ENCODE measurements at places on chromosomes 7 and 10.

GRCh38 chr7:6395898-6396595 is 51.7 kb downstream of the DAGLB start:
- no peak overlapping the region for H3K4me3 ChIP-seq
- no peak overlapping the region for H3K27ac ChIP-seq

DNA sequence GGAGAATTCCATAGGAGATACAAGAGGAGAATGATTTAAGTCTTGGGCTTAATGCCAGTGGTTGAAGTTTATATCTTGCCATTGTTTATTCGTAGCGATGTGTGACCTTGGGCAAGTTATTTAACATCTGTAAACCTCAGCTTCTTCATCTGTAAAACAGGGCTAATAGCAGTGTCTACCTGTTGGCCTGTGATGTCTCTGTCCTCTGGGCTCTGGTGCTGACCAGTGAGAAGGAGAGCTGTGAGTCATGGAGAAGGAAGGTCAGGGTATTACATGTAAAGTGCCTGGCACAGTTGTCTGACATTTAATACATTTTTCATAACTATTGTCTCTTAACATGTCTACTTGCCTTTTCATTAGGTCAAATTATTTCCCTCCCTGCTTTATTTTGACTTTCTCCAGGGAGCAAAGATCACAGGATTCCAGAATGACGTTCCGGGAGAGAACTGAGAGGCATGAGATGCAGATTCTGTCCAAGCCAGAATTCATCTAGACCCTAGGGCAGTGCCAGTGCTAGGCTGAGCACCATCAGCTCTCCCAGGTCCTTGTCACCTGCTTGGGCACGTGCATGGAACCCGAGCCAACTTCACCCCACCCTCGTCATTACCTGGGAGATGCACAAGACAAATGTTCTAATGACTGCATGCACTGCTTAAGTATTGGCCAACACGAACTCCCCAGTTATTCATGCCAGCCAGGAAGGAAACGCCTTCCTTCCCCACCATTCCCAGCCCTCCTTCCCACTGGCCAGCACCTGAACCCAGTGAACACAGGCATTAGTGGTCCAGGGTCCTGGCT is 187.9 kb downstream of the DPY19L1 start:
- H3K4me1 ChIP-seq: peaks cover 17% of the 10 kb centered on the region
- H3K36me3 ChIP-seq: no peaks in the 10 kb centered on the region
- DNase-seq: no peak
- no peak overlapping the region for H3K27ac ChIP-seq
- H3K27me3 ChIP-seq: no peaks in the 10 kb centered on the region
- no peak overlapping the region for H3K4me3 ChIP-seq

DNA sequence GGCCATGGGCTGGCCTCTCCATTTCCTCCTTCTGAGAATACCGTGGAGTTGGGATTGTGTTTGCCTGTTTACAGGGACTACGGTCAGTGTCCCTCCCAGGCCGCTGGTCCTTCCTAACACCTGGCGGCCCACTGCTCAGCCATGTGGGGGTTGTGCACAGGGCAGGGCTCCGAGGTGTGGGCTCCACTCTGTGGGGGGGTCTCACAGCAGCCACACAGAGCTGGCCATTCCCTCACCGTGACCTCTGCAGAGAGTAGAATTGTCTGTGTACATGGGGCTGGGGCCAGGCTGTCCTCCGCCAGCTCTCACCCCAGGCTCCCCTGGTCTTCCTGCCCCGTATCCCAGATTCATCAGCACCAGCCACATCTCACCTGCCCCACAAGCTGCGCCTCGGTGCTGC is 60.1 kb downstream of the PTPRN2 start:
- no peaks in the 10 kb centered on the region for H3K36me3 ChIP-seq
- no peak overlapping the region for H3K27ac ChIP-seq
- no peak overlapping the region for H3K4me3 ChIP-seq
- no peak for DNase-seq
- no peaks in the 10 kb centered on the region for H3K4me1 ChIP-seq

DNA sequence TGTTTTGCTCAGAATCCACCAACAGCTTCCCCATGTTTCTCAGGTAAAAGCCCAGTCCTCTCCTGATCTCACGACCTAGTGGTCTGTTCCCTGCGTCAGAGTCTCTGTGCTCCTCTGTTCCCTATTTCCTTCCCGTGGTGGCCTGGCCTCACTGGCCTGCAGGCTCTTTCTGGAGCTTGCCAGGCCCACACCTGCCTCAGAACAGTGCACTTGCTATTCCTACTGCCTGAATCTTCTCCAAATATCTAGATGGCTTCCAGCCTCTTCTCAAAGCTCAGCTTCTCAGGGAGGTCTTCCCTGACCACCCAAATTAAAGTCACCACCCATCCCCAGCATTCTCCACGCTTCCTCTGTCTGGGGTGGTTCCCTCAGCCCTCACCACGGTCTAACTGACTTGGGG is 165.3 kb downstream of the USP6NL start:
- no peaks in the 10 kb centered on the region for H3K27me3 ChIP-seq
- H3K4me1 ChIP-seq: peaks cover 3% of the 10 kb centered on the region
- H3K27ac ChIP-seq: no peak overlapping the region
- H3K4me3 ChIP-seq: no peak overlapping the region
- no peaks in the 10 kb centered on the region for H3K36me3 ChIP-seq
- DNase-seq: no peak

- peaks cover 11% of the 10 kb centered on the region for H3K4me1 ChIP-seq
- H3K27ac ChIP-seq: no peak overlapping the region
- H3K36me3 ChIP-seq: no peaks in the 10 kb centered on the region
- H3K27me3 ChIP-seq: no peaks in the 10 kb centered on the region
- DNase-seq: no peak
- H3K4me3 ChIP-seq: no peak overlapping the region
Observed at GRCh38 chr7:91165006-91165845, 99.0 kb upstream of the FZD1 start.

GRCh38 chr7:79506481-79506880 is 53.0 kb upstream of the MAGI2 start:
- H3K27me3 ChIP-seq: no peaks in the 10 kb centered on the region
- H3K27ac ChIP-seq: no peak overlapping the region

GRCh38 chr7:158617737-158618128 is 30.1 kb upstream of the PTPRN2 start:
- no peaks in the 10 kb centered on the region for H3K4me1 ChIP-seq
- H3K27me3 ChIP-seq: no peaks in the 10 kb centered on the region

DNA sequence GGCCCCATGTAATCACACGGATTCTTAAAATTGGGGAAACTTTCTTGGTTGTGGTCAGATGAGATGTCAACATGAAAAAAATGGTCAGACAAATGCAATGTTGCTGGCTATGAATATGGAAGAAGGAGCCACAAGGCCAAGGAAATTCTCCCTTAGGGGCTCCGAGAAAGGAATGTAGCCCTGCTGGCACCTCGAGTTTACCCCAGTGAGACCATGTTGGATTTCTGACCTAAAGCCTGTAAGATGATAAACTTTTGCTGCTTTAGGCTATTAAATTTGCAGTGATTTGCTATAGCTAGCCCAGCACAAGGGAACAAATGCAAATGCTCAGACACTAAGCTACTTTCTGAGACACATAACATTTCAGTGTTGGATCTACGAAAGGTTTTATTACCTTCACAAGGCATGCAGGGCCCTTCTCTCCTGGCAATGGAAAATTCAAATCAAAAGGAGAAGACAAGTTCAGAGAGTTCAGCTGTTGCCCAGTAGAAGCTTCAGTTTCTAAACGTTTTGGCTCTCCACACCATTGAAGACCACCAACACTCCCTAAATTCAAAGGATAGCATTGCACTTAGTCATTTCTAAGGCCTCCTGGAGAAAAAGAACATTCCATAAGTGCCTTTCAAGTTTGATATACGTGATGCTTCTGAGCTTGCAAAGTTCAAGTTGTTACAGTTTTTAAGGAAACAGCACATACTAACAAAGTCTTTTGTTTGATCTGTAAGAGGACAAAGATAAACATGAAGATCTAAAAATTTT is 23.4 kb downstream of the MCMBP start:
- H3K4me3 ChIP-seq: no peak overlapping the region
- H3K4me1 ChIP-seq: no peaks in the 10 kb centered on the region
- H3K27me3 ChIP-seq: no peaks in the 10 kb centered on the region

DNA sequence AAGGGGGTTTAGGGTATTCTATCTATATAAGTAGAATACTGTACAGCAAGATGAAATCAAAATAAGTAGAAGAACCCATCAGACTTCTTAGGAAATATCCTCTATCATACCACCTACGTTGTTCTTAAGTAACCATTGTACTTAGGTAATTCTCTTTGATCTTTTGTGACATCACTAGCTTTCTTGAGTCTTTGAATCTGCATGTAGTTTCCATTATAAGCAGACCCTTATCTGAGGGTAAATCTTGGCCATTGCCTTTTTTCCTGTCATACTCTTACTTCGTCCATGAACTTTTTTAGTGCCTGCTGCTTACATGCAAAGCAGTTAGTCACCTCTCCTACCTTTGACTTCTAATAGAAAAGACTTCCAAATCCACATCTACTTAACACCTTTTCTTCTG is 49.0 kb downstream of the WAC start:
- no peaks in the 10 kb centered on the region for H3K4me1 ChIP-seq
- no peaks in the 10 kb centered on the region for H3K27me3 ChIP-seq
- H3K4me3 ChIP-seq: no peak overlapping the region
- no peak for DNase-seq
- peaks cover 38% of the 10 kb centered on the region for H3K36me3 ChIP-seq
- no peak overlapping the region for H3K27ac ChIP-seq

DNA sequence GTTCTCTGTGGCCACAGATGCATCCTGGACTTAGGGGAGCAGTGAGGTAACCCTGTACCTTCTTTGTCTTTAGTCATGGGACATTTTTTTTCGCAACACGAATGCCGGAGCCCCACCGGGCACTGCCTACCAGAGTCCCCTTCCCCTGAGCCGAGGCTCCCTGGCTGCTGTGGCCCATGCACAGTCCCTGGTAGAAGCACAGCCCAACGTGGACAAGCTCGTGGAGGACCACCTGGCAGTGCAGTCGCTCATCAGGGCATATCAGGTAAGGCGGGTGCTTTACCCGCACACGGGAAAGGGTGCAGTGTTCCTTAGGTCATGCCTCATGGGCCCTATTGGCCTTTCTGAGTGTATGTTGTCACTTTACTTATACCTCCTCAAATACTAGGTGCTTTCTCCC is 38.8 kb downstream of the OGDH start:
- no peak overlapping the region for H3K27ac ChIP-seq
- no peak overlapping the region for H3K4me3 ChIP-seq
- no peaks in the 10 kb centered on the region for H3K4me1 ChIP-seq
- H3K36me3 ChIP-seq: no peaks in the 10 kb centered on the region
- H3K27me3 ChIP-seq: no peaks in the 10 kb centered on the region

- no peak for DNase-seq
- H3K4me1 ChIP-seq: peaks cover 12% of the 10 kb centered on the region
- H3K4me3 ChIP-seq: no peak overlapping the region
- H3K36me3 ChIP-seq: no peaks in the 10 kb centered on the region
- no peaks in the 10 kb centered on the region for H3K27me3 ChIP-seq
Observed at GRCh38 chr7:91835091-91835825, 45.2 kb downstream of the MTERF1 start.

GRCh38 chr7:117041007-117041406 is 87.7 kb downstream of the ST7 start:
- no peaks in the 10 kb centered on the region for H3K4me1 ChIP-seq
- H3K27ac ChIP-seq: no peak overlapping the region
- no peak for DNase-seq
- H3K36me3 ChIP-seq: no peaks in the 10 kb centered on the region
- H3K4me3 ChIP-seq: no peak overlapping the region

GRCh38 chr7:118745927-118746326 is 521.4 kb downstream of the ANKRD7 start:
- H3K27me3 ChIP-seq: no peaks in the 10 kb centered on the region
- H3K36me3 ChIP-seq: no peaks in the 10 kb centered on the region
- no peak overlapping the region for H3K27ac ChIP-seq
- H3K4me1 ChIP-seq: no peaks in the 10 kb centered on the region

DNA sequence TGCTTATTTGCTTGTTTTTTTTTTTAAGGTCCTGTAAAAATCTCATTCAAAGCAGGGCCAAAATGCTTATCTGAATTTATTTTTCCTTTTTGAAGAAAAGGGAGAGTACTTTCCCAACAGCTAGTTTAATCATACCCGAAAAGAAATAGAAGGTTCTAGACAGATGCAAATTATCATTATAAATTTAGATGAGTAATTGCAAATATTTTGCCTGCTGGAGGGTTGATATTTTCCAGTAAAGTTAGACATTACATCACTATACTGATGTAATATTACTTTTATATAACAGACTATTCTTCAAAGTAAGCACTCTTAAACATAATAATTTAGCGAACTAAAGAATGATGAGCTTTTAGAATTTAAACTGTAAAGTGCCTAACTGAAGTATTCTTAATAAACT is 14.1 kb upstream of the CFAP69 start:
- no peak overlapping the region for H3K4me3 ChIP-seq
- no peak for DNase-seq
- H3K36me3 ChIP-seq: peaks cover 3% of the 10 kb centered on the region
- no peaks in the 10 kb centered on the region for H3K27me3 ChIP-seq
- H3K4me1 ChIP-seq: no peaks in the 10 kb centered on the region
- no peak overlapping the region for H3K27ac ChIP-seq

GRCh38 chr10:90998733-90999511 is 78.0 kb upstream of the ANKRD1 start:
- no peaks in the 10 kb centered on the region for H3K27me3 ChIP-seq
- H3K27ac ChIP-seq: no peak overlapping the region
- H3K4me3 ChIP-seq: no peak overlapping the region
- peaks cover 4% of the 10 kb centered on the region for H3K4me1 ChIP-seq
- no peak for DNase-seq

DNA sequence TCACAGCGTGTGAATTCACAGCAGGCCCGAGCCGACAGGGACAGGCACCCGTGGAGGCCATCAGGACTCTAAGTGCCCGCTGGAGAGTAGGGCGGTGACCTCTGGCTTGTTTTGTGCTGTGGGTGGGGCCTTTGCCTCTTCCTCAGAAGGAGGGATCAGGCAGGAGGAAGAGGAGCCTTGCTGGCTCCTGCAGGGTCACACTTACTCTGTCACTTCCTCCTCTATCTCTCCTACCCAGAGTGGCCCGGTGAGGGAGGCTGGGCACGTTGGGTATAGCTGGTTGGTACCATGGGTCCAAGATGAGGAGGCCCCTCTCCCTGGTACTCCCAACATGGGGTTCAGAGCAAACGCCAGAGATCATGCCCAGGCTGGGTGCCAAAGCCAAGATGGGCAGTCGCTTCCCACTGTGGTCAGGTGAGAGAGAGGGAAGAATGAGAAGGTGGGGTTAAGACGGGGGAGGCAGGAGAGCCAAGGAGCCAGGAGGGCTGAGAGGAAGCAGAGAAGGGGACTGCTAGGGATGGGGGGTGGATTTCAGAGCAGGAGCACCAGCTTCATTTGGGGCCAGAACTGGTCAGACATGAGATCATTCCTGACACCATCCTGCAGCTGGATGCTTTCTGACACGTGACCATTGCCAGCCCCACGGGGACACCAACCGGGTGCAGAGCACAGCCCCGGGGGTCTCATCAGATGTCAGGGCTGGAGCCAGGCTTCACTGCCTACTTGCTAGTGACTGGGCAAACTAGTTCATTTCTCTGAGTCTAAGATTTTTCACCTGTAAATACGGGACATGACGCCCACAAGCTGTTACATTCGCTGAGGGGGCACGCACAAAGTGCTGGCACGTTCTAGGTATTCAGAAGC is 54.8 kb upstream of the CACUL1 start:
- H3K27me3 ChIP-seq: no peaks in the 10 kb centered on the region
- H3K27ac ChIP-seq: no peak overlapping the region
- no peak overlapping the region for H3K4me3 ChIP-seq
- H3K4me1 ChIP-seq: peaks cover 20% of the 10 kb centered on the region

GRCh38 chr7:106731187-106731586 is 70.2 kb upstream of the CCDC71L start:
- DNase-seq: no peak
- no peaks in the 10 kb centered on the region for H3K4me1 ChIP-seq
- no peaks in the 10 kb centered on the region for H3K27me3 ChIP-seq
- no peak overlapping the region for H3K4me3 ChIP-seq
- peaks cover 4% of the 10 kb centered on the region for H3K36me3 ChIP-seq
- H3K27ac ChIP-seq: no peak overlapping the region
